ENCODE measurements at places on chromosomes 4 and X.
A peak's percentile ranks its signal among the peaks of the same experiment; 100 is the strongest.

DNA sequence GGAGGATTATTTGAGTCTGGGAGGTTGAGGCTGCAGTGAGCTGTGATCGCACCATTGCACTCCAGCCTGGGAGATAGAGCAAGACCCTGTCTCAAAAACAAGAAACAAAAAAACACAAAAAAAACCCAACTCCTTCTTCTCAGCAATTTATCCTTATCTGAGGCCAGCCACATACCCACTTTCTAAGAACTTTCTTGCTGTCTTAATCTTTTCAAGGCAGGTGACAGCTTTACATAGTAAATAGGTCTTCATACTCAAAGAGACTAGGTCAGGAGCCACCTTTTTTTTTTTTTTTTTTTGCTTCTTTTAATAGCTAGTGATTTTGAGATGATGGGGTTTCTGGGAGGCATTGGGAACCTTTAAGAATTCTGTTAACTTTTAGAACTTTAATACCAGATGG, 26.1 kb upstream of the ZCCHC13 start:
- DNase-seq: no peak

DNA sequence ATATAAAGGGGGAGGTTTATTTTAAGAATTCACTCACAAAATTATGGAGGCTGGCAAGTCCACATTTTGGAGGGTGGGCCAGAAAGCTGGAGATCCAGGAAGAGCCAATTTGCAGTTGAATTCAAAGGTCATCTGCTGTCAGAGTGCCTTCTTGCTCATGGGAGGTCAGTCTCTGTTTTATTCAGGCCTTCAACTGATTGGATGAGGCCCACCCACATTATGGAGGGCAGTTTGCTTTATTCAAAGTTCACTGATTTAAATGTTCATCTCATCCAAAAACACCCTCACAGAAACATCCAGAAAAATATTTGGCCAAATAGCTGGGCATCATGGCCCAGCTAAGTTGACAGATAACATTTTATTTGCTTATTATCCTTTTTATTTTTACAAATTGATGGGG, 59.5 kb downstream of the SEPSECS start:
- DNase-seq: no peak

DNA sequence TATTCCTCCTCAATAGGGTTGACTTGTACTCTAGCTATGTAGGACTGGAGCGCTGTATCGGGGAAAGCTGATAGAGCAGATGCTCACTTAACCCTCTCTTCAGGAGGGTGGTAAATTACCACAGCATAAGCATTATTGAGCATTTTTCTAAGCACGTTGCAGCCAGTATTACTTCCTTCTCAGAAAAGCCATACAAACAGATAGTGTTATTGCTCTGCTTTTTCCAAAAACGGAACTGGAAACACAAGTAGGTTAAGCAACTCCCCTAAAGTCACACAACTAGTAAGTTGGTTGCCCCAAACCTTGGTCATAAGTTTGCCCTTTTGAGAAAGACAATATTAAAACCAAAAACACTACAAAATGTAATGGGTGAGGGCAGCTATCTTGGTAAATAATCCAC, 73.9 kb downstream of the REELD1 start:
- no peak for DNase-seq

- DNase-seq: peak; percentile 83
Observed at GRCh38 chr4:138039010-138039409, 203.1 kb downstream of the SLC7A11 start.

GRCh38 chr4:4923201-4923600, 63.7 kb downstream of the MSX1 start:
- no peak for DNase-seq

DNA sequence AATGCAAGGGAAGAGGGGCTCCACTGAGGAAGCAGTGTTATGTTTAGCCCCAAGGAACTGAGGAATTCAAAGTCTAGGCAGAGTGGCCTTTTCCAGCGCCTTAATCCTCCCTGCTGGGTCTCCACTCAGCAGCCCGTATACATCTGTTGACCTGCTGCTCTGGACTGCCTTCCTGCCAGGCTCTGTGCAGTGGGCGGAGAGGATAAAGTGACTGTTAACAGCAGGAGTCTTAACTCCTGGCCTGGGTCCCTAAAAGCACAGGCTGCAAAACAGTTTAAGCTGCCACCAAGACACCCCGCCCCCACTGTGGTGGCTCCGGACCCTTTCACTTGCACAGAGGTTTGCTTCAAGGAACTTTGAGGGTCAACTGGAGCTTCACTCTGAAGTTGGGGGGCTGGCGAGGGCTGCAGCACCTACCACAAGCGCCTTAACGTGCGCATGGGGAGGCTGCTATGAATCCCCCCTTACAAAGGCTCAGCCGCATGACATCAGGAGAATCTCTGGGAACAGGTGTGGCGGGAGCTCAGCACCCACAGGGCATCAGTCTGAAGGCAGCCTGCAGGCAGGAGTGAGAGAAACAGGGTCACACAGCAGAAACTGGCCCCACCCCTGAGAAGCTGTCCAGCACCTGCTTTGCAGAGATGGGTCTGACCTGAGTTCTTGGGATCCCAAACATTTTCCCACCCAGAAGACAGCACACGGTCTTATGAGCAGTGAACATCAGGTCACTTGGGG, 358.2 kb upstream of the GATB start:
- no peak for DNase-seq

DNA sequence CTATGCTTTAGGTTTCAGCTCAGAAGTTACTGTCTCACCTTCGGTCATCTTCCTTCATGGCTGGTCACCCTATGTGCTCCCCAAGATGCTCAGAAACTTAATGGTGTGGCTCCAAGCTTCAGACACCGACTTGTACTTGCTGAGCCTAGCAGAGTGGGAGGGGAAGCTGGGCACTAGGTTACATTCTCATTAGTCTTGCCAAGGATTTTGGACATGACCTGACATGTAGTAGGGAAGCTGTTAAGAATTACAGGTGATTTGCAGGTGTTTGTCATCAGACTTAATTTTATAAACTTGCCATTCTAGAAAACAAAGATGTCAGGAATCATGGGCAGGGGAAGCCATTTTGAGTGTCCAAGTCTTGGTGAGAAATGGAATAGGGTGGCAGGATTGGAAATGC, 72.4 kb downstream of the CCNG2 start:
- DNase-seq: no peak

DNA sequence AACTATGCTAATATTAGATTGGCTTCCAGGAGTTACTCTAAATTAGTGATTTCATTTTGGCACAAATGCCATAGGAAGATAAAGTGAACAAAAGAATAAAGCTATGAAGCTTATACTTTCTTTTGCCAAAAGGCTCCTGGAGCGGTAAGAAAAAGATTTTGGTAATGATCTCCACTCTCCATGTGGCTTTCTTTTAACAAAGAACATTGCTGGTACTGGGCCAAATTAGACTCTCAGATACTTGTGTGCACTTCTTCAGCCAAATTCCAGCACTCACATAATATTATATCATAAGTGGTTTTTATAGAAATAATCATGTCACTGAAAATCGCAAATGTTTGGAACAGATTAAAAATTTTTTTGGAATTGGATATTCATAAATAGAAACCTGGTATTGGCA, 142.4 kb upstream of the FGF13 start:
- DNase-seq: no peak

- DNase-seq: peak; percentile 23
Observed at GRCh38 chr4:4386736-4387392, at the start of gene NSG1. Gene NSG1, plus strand, starts transcription at chr4:4387102. Its CDS starts 528 bp downstream, at chr4:4387630.

DNA sequence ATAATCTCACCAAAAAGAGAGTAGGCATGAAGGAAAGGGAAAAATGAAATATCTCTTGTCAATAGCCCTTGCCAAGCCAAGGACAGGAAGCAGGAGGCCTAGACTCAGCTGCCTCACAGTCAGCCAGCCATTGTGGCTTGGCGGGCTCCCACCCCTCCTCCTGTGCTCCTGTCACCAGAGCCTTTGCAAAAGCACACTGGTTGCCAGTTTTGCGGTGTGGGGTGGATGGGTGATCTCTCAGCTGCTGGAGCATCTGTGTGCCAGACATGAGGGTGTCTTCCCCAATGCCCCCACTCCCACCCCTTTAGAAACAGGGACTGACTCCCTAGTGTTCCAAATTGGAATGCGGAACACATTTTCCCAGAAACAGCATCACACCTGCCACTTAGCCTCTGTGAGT, 26.1 kb downstream of the ARHGEF6 start:
- DNase-seq: no peak

GRCh38 chrX:68832516-68833447, 4.0 kb downstream of the EFNB1 start:
- no peak for DNase-seq

- no peak for DNase-seq
Observed at GRCh38 chrX:55480390-55481062, 9.1 kb downstream of the USP51 start.

DNA sequence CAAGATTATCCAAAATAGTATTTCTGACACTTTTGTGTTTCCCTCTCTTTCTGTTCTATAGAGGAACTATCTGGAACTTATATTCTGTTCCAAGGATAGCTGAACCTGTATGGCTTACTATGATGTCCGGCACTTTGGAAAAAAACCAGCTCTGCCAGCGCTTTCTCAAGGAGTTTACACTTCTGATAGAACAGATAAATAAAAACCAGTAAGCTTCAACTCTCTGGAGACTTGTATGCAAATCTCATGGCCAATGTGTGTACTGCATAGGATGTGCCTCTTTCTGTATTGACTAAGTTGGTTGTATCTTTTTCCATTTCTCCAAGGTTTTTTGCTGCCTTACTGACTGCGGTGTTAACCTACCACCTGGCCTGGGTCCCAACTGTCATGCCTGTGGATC, 92.5 kb downstream of the FNIP2 start:
- no peak for DNase-seq

GRCh38 chr4:139142087-139142486, 34.9 kb downstream of the ELF2 start:
- DNase-seq: no peak

GRCh38 chr4:9804918-9805317, 23.5 kb downstream of the DRD5 start:
- DNase-seq: no peak

- DNase-seq: no peak
Observed at GRCh38 chr4:169948271-169948670, 77.9 kb downstream of the MFAP3L start.

- peak; percentile 20 for DNase-seq
Observed at GRCh38 chr4:160563552-160564282, 1460.8 kb downstream of the RAPGEF2 start.

DNA sequence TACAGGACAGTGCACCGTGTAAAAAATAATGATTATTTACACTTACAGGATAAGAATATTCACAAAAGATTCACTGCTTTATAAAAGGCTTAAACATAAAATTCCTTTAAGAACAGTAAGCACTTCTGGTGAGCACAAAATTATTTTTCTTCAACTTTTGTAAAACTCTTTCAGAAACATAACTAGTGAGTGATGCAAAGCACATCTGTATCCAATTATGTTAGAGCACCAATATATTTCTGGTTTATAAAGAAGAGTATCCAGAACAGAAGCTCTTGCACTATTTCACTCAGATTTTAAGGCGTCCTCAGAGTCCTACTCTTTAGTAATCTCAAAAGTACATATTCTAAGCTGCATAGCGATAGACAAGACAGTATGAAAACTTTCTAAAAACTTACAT, 276.0 kb downstream of the C4orf33 start:
- no peak for DNase-seq

GRCh38 chr4:16334601-16335000, 108.3 kb upstream of the TAPT1 start:
- DNase-seq: no peak

DNA sequence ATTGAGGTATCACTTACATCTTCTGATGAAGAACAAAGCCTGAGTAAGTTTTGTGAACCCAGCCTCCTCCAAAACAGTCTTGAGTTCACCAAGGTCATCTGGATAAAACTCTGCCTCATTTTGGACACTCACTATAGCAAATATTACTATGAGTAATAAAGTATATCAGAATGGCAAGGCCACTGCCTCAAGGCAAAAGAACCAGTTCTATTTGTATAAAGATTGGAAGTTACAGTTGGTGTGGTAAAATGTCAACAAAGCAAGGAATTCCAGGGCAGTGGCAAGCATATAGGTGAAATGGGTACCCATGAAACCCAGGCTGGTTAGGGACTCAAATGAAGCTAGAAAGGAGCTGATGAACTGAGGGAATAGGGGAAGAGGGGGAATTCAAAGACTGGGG, 2.4 kb upstream of the ARHGEF6 start:
- DNase-seq: no peak

DNA sequence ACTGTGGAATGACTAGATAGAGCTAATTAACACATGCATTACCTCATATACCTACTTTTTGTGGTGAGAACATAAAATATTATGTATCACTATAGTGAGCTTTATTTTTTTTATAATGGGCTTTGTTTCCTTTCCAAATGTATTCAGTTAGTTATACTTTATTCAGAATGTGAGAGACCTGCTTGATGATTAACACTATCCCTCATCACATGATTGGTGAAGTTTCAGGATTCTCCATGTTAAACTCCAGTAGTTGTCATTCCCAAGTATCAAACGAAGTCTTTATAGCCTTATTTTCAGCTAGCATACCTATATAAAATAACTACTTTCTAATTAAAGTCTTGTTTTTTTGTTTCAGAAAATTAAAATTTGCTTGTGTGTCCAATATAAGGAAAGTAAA, 8.8 kb downstream of the ZXDA start:
- no peak for DNase-seq

DNA sequence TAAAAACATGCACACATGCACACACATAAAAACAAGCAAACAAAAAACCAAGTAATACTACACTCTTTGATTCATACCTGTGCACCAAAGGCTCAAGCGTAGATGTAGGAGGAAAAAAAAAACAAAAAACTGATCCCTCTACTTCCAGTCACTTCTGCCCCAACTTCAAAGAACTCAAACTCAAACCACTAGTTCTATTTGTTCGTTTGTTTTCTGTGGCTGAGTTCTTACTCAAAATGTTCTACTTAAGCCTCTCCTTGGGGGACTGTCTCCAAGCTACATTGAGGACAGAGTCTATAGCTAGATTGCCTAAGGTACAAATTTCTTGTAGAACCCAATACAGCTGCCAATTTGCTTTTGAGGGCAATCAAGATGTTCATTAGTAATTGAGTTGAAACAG, 171.0 kb upstream of the ATOH1 start:
- no peak for DNase-seq

DNA sequence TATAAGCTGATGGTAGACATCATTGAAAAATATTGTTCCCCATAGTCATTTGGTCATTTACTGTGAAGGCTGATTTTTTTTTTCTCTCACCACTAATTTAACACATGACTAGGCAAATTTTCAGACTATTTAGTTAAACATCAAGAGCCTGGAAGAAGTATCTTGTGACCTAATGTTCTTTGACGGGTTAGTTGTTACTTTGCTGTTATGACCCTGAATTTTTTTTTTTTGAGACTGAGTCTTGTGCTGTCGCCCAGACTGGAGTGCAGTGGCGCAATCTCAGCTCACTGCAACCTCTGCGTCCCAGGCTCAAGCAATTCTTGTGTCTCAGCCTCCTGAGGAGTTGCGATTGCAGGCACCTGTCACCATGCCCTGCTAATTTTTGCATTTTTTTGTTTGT, 67.0 kb downstream of the HPF1 start:
- DNase-seq: no peak

Data from ELR (cell line).